ENCODE measurements at places on chromosomes 7 and 10.

DNA sequence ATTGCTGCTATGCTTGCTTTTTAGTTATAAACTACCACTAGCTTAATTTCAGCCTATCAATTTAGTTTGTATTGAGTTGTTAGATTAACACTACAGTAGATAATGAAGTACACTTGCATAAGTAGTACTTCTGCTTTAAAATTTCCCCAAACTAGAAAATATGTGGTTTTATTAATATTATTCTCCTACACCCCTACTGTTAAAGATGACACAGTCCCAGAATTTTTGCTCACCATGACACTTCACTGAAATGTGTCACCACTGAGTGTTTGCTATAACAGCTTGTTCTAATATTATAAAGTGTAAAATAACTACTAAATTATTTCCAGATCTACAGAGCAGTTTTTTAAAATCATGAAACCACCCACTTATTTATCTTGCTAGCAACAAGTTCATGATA, 31.6 kb downstream of the RHEB start:
- no peak for DNase-seq

DNA sequence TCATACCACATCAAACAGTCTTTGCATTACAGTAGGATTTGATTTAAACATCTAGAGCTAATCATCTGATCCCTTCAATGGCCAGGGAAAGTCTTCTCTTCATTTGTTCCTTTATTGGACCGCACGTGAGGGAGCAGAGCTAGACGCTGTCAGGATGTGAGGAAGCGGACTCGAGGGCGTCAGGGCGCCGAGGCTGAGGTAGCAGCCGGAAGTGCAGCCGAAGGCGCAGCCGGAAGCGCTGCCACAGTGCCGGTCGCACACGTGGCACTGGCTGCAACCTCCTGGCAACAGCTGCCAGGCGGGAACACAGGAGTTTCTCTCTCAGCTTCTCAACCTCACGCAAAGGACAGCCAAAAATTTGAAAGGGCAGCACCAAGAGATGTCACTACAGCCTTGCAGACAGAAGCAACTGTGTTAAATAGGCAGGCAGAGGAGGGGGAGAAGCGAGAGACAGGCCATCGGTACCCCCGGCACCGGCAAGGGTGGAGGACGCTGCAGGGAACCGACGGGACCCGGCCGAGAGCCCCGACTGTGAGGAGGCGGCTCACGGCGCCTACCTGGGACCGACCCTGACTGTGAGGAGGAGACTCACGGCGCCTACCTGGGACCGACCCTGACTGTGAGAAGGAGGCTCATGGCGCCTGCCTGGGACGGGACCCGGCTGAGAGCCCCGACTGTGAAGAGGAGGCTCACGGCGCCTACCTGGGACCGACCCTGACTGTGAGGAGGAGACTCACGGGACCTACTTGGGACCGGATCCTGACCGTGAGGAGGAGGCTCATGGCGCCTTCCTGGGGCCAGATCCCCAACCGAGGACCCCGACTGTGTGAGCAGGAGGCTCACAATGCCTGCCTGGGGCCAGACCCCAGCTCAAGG, 32.3 kb downstream of the VIPR2 start:
- DNase-seq: no peak

- no peak for DNase-seq
Observed at GRCh38 chr10:74882427-74882826, 56.0 kb downstream of the KAT6B start.

DNA sequence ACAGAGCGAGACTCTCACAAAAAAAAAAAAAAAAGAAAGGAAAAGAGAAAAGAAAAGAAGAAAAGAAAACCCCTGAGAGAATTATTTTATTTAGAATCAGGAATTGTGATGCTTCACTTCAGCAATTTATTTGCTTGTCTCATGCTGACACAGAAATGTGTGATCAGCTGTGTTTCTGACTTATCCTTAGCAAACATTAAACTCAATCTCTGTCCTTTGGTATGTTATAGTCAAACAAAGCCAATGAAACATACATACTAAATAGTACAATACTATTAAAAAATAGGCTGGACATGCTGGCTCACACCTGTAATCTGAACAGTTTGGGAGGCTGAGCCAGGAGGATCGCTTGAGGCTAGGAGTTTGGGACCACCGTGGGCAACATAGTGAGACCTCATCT, 733.0 kb upstream of the FZD8 start:
- no peak for DNase-seq
